ENCODE measurements at places on chromosomes 3 and 15.

DNA sequence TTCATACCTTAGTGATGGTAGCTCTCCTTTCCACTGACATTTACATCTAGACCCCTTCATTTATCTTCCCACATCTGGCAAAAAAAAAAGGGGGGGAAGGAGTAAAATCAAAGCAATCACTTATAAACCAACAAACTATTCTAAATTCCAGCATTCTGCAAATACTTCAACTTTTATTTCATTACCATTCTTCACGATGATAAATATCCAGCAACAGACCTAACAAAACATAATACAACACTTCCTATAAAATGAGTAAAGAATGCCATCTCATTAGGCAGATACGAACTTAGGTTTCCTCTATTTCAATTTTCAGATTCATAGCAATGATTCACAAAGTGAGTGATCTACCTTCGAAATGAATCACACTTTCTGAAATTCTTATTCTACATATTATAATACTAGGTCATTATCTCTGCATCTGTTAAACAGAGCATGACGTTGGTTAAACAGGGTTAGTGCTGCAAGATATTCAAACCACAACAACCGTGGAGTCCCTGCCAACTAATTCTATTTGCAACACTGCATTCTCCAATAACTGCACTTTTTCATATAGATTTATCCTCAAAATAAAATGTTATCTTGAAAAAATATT, at the start of gene LRRFIP2:
TSS of gene LRRFIP2 (minus strand) at position 51 of the 595 bp plus-strand sequence. CDS start 25,599 bp downstream, outside the sequence.
- no peak for DNase-seq

GRCh38 chr3:35422836-35423601, 216.3 kb upstream of the ARPP21 start:
- DNase-seq: no peak

GRCh38 chr3:50483374-50483773, 20.1 kb downstream of the CACNA2D2 start:
- no peak for DNase-seq

- DNase-seq: no peak
Observed at GRCh38 chr15:65285291-65286068, 1.2 kb downstream of the PARP16 start.

DNA sequence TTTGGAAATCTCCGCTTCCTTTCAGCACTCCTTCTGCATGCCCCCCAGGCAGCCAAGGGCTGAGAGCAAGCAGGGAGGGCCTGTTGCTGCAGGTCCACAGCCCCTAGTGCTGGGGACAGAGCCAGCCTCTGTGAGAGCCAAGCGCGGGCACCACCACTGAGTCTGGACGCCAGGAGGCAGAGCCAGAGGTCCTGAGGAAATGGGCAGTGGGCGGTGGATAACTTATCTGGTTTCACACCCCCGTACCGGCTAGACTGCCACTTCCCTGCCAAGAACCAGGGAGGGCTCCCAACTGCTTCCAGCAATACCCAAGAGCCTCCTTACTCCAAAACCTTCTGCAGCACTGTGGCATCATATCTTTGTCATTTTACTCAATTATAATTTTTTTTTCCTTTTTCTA, 141.6 kb upstream of the IGF1R start:
- no peak for DNase-seq
